ENCODE measurements at places on chromosomes 12 and 14. TPM values are rescaled to one million over a fixed set of nuclear protein-coding genes. Genes with fewer than 3 reads are reported as not detected.

Gene SERPINA12
- total RNA-seq: not detected

Gene DBX2
- not detected for total RNA-seq

Gene SLC6A13
- total RNA-seq: 0.28 TPM

Gene RTN1
- not detected for total RNA-seq

Gene CACNA1C
- 0.03 TPM for total RNA-seq

All from A549 treated with AZD2906 at 1 μM for 4 hours (cell line).